ENCODE measurements at places on chromosomes 3 and 15.

GRCh38 chr3:29889215-29889614 lies 608.3 kb downstream of the RBMS3 start:
- no peak for DNase-seq

- no peak for DNase-seq
Observed at GRCh38 chr3:155390351-155390750, 96.9 kb upstream of the STRIT1 start.

GRCh38 chr15:57010724-57011123 lies 92.3 kb downstream of the TCF12 start:
- DNase-seq = no peak

- DNase-seq = no peak
Observed at GRCh38 chr15:59413577-59413976, 24.4 kb upstream of the FAM81A start.

DNA sequence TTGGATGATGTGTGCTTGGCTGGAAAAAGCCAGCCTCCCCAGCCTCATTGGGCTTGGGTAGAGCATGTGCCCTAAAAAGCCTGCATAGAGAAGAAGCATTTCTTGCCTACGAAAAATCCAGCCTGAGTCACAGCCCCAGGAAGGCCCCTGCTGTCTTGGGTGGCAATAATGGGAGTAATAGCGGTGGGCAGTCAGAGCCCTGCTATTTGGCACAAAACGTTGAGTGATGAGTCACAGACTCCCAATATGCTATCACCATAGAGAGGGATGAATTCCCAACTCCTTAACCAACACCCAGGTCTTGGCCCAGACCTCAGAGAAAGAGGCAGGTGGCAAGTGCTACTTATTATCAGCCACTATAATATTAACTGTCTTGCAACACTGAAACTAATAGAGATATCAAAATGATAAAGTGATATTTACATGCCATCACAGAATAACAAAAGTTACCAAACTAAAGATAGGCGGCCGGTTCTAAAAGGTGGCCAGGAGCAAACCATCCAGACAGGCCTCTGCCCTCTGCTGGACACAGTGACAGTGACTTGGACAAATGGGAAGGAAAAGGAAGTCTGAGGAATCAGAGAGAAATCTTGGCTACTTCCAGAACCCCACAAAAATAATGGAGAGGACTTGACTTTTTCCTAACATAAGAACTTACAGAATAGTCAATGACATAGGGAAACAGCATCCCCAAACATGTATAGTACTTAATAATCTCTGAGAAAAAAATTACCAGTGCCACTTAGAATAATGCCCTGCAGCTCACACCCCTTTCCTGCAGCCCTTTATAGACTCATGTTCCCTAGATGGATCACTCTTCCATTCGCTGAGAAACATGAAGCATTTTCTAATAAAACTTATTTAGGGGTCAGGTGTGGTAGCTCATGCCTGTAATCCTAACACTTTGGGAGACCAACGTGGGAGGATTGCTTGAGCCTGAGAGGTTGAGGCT lies 51.9 kb upstream of the MUC13 start:
- DNase-seq = peak; percentile 46

GRCh38 chr3:16064642-16065414 lies 109.7 kb upstream of the GALNT15 start:
- no peak for DNase-seq

DNA sequence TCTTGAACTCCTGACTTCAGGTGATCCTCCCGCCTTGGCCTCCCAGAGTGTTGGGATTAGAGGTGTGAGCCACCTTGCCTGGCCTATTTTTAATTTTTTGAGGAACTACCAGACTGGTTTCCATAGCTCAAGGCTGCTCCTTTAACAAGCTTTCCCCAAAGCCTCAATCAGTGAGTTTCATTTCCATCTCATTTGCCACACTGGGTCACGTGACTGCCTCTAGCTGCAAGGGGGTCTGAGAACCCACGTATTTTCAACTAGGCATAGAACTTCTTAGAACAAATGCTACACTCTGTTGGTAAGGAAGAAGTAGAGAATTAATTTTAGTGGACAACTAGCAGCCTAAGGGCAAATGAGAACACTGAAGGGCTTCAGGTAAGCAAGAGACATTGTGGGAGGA lies 3.1 kb upstream of the CD276 start:
- DNase-seq = no peak

GRCh38 chr3:11523572-11524101 lies 120.1 kb downstream of the VGLL4 start:
- peak; percentile 62 for DNase-seq

DNA sequence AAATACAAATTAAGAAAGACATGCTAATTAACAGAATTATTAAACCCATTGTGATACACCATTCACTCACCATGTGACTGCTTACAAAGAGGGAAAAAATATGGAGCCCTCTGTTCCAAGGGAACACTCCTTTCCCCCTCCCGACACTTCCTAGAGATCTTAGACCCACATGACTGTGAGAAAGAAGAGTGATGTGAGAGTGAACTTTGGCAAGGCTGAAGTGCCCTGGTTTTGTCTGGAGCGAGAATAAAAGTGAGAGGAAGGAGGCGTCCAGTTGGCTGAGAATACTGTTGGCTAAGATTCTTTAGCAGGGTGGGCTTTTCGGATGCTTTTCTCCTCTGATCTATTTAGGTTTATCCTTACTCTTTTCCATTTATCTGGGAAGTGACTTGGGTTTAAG lies 14.1 kb downstream of the CHL1 start:
- DNase-seq = no peak

DNA sequence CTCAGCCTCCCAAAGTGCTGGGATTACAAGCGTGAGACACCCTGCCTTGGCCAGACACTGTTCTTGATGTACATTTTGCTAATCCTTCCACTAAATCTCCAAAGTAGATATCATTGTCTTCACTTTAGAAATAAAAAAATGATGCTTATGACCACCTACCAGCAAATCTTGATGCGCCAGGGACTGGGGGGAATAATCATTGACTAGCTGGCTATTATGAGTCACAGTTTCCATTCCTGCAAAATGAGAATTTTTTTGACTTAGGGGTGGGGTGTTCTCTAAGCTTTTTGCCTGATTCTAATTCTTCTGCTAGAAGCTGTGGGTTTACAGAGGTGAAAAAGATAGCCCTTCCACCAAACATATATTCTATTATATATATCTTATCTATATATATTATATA lies 17.1 kb upstream of the RFC4 start:
- peak; percentile 19 for DNase-seq

GRCh38 chr3:143329567-143330211 lies 210.1 kb downstream of the CHST2 start:
- DNase-seq = no peak

GRCh38 chr15:40855706-40856234 lies 11.9 kb downstream of the SPINT1 start:
- DNase-seq = no peak

DNA sequence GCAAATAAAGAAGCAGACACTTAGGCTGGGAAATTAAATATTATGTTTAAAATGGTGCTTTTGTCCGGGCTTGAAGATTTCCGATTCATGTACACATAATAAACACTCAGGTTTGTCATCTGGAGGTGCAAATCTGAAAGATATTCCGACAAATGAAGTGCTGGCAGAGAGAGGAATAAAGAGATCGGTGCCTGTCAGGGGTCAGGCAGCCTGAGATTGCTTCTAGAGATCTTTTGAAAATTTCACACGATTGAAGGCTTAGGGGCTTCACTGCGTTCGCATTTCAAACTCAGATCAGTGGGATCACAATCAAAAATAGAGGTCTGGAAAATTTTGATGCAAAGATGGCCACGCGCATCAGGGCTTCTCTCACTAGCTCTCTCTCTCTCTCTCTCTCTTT lies 33.2 kb downstream of the NR2F2 start:
- DNase-seq = no peak

GRCh38 chr15:32903591-32904290 lies 185.9 kb downstream of the GREM1 start:
- no peak for DNase-seq

DNA sequence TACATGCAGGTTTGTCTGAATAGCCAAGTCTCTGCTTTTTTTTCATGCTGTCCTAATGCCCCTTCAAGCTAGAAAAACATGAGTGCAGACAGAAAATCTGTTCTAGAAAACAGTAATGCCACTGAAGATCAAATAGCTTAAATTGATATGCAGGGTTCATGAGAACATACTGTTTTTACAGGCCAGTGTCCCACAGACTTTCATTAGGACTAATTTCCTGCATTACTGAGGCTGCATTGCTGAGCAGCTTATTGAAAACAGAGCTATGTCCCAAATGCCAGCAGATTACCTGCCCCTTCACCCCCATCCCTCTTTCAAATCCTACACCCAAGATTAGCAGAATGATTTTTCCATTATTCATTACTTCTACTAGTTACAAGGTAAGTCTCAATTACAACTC lies 665 bp downstream of the TM4SF18 start:
- no peak for DNase-seq

DNA sequence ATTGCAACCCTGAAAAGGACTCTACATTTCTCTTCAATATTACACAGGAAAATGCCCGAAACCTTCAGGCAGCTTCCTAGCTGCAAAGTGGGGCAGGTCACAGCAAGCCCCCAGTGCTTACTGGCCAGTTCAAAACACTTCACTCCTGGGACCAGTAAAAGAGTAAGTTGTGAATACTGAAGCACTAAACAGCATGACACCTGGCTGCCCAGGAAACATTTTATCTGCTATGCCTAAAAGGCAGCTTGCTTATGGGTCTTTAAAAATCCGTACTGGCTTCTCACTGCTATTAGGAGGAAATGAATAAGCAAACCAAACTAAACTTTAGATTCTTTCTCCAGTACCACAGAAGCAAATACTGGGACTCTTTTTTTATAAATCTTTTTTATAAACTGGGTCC lies 457.9 kb upstream of the ALCAM start:
- DNase-seq = peak; percentile 10

GRCh38 chr3:16322189-16322588 lies 57.2 kb downstream of the OXNAD1 start:
- no peak for DNase-seq

GRCh38 chr3:59339818-59340217 lies 290.0 kb upstream of the CFAP20DC start:
- no peak for DNase-seq

DNA sequence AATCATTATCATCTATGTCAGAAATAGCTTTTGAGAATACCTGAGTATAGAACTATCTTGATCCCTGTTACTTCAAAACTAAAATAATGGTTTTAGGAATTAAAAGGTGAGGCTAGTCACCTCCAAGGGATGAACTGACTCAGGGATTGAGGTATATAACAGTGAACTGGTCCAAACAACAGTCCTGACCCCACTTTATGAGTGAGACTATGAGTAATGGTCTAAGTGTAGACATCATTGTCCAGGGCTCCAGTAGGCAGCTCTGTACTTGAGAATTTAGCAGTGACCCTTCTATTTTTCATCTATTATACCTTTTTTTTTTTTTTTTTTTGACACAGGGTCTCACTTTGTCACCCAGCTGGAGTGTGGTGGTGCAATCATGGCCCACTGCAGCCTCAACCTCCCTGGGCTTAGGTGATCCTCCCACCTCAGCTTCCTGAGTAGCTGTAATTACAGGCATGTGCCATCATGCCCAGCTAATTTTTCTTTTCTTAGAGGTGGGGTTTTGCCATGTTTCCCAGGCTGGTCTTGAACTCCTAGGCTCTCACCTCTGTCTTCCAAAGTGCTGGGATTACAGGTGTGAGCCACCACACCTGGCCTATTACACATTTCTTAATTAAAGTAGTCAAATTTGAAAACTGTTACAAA lies 36.3 kb downstream of the MLH1 start:
- no peak for DNase-seq

DNA sequence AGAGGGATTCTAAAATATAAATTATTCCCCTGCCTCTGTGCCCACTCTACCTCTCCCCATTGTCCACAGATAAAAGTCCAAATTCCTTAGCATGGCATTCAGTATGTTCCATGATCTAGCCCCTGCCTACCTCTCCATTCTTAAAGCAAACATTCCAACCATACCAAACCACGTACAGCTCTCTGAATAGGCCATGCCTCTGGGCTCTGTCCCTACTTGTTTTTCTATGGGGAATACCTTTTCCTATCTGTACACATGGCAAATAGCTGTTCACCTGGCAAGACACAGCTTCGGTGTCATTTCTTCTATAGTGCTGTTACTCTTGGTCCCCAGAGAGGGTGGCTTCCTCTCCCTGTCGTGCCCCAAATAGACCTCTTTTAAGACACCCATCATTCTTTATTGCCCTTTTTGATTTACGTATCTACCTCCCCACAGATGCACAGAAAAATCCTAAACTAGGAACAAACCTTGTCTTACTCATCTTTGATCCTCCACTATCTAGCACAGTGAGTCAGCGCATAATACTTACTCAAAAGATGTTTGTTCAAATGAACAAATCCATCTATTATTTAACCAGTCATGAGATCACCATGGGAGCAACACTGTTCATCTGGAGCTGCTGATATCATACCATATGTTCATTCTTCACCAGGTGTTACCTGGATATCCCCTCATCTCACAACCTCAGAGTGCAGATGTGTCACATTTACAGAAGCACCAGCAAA lies 329.8 kb downstream of the THSD4 start:
- DNase-seq = peak; percentile 34

GRCh38 chr15:31537770-31538592 lies 211.3 kb downstream of the KLF13 start:
- no peak for DNase-seq

DNA sequence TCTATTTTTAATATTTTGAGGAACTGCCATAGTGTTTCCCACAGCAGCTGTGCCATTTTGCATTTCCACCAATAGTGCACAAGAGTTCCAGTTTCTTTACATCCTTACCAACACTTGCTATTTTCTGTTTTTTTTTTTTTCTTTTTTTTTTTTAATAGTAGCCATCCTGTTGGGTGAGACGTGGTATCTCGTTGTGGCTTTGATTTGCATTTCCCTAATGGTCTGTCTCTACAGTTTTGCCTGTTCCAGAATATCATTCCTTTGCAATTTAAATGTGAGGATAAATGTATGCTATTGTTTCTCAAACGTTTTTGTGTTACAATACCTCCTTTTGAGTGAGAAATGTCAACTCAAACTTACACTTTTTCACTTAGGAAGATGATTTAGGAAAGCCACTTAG lies 22.4 kb downstream of the RCN2 start:
- DNase-seq = no peak

DNA sequence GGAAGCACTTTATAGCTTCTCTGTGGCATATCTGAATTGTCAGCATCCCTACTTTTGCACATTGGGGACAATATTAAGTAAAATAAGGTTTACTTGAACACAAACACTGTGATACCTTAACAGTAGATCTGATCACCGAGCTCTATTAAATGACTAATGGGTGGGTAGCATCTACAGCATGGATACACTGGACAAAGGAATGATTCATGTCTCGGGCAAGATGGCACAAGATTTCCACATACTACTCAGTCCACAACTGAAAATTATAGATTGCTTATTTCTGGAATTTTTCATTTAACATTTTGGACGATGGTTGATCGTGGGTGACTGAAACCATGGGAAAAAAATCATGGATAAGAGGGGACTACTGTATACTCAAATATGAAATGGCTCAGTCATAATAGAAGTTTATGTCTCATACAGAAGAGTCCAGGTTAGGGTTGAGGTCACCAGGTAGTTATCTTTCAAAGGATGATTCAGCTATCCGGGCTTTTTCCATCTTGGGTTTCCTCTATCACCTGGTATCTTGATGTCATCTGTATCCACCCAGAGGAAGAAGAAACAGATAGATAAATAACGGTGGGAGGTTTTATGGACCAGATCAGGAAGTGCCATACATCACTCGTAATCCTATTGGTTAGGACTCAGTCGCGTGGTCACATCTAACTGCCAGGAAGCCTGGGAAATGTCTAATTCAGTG lies 320.0 kb upstream of the RARB start:
- no peak for DNase-seq

- DNase-seq = no peak
Observed at GRCh38 chr3:104521606-104522336, 844.9 kb upstream of the ALCAM start.

All from NCI-H1417 (cell line).